Suprapubic skin (tissue), 4 donors: ENCODE measurements at places on chromosomes 11 and 22.

DNA sequence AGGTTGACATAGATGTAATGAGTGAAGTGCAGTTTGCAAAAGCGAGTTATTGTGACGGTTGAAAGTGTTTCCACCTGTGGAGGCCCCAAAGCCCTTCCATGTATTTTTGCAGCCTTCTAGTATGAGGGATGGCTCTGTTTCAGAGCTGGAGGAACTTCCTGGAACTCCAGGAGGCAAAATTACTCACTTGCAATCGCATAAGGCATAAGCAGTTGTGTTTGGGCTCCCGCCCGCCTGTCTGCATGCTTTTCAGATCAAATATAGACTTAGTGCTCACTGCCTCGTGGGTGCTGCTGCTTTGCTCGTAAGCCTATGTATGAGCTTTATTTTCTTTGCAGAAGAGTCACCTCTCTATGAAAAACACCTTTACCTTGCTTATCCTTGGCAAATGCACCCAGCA, 146.8 kb upstream of the LARGE1 start:
- H3K4me1 ChIP-seq, result no peaks in the 10 kb centered on the region
- no peaks in the 10 kb centered on the region for H3K27me3 ChIP-seq
- no peak overlapping the region for H3K4me3 ChIP-seq
- DNase-seq, result no peak
- H3K36me3 ChIP-seq, result no peaks in the 10 kb centered on the region

- peaks cover 67% of the 10 kb centered on the region for H3K27me3 ChIP-seq
- H3K27ac ChIP-seq, result no peak overlapping the region
- H3K4me1 ChIP-seq, result peaks cover 35% of the 10 kb centered on the region
- no peak for DNase-seq
Measured at GRCh38 chr11:27722117-27722952, 22.1 kb upstream of the BDNF start.

GRCh38 chr11:123740787-123741158, 687 bp downstream of the ZNF202 start:
- DNase-seq, result no peak
- H3K4me1 ChIP-seq, result peaks cover 23% of the 10 kb centered on the region
- H3K36me3 ChIP-seq, result peaks cover 2% of the 10 kb centered on the region
- H3K4me3 ChIP-seq, result peak overlapping the region; percentile 90
- H3K27me3 ChIP-seq, result no peaks in the 10 kb centered on the region
- H3K27ac ChIP-seq, result peak overlapping the region; percentile 87

GRCh38 chr22:25127318-25127717, 72.3 kb upstream of the CRYBB3 start:
- H3K27me3 ChIP-seq, result no peaks in the 10 kb centered on the region
- DNase-seq, result no peak
- peaks cover 43% of the 10 kb centered on the region for H3K4me1 ChIP-seq
- H3K4me3 ChIP-seq, result no peak overlapping the region

- H3K4me3 ChIP-seq, result no peak overlapping the region
- H3K36me3 ChIP-seq, result peaks cover 3% of the 10 kb centered on the region
- no peaks in the 10 kb centered on the region for H3K27me3 ChIP-seq
- no peak overlapping the region for H3K27ac ChIP-seq
Measured at GRCh38 chr11:121556937-121557336, 104.2 kb upstream of the SORL1-AS1 start.

DNA sequence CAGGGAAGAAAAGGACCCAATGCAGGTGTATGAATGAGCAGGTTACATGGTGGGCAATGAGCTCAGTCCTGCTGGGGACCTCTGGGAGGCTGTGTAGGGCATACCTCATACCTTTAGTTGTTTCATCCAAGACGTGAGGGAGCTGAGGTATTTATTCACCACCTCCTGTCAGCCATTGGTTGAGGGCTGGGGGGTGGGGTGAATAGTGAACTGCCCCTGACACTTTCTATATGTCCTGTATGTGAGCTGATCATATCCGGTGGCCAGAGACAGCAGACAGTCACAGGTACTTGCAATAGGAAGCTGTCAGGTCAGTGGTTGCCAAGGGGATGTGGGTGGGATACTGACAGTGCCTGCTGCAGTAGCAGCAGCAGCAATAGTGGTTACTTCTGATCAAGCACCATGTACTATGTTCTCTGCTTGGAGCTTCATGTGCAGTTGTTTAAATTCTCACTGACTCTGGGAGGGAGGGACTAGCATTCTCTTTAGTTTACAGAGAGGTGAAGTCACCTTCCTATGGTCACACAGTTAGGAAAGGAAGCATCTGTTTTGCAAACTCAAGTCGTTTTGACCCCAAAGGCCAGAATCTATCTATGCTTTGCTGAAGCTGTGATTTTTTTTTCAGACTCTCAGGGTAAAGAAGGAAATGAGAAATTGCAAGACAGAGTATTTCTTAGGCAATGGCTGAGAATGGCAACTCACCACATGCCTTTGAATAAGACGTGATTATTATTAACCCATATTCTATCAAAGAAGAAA, 54.0 kb downstream of the MIAT start:
- no peak overlapping the region for H3K27ac ChIP-seq
- H3K36me3 ChIP-seq, result no peaks in the 10 kb centered on the region
- H3K27me3 ChIP-seq, result no peaks in the 10 kb centered on the region
- H3K4me1 ChIP-seq, result no peaks in the 10 kb centered on the region
- no peak for DNase-seq

- DNase-seq, result no peak
- peak overlapping the region; percentile 89 for H3K4me3 ChIP-seq
- H3K27me3 ChIP-seq, result no peaks in the 10 kb centered on the region
- H3K36me3 ChIP-seq, result peaks cover 4% of the 10 kb centered on the region
Measured at GRCh38 chr22:35299217-35299672, 449 bp upstream of the TOM1 start.

DNA sequence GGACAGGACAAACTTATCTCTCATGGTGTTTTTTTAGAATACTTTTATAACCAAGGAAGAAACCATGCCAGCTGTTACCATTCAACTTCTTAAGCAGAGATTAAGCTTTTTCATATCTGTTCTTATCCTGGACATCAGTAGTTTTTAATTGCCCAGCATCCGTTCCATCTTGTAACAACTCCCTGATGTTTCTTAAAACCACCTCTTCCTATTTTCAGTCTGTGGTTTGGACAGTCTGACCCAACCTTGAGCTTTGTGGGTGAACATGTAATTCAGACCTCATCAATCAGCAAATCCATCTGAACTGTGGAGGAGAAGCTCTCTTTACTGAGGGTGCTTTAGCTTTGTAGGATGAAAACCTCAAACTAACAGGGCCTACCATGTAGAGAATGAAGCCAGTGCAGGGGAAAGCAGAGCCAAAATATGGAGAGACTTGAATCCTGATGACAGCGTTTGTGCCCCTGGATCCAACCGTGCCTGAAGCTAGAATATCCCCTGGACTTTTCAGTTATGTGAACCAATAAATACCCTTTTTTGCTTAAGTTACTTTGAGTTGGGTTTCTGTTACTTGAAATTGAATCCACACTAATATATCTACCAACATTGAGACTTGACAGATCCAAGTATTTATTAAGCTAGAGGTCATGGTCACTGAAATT, 9.4 kb downstream of the TUG1 start:
- peaks cover 19% of the 10 kb centered on the region for H3K36me3 ChIP-seq
- DNase-seq, result no peak
- H3K4me3 ChIP-seq, result no peak overlapping the region
- H3K4me1 ChIP-seq, result no peaks in the 10 kb centered on the region
- no peak overlapping the region for H3K27ac ChIP-seq
- no peaks in the 10 kb centered on the region for H3K27me3 ChIP-seq

GRCh38 chr11:2530855-2531200, 86.0 kb downstream of the KCNQ1 start:
- H3K27me3 ChIP-seq, result peaks cover 23% of the 10 kb centered on the region
- DNase-seq, result peak; percentile 44
- peaks cover 26% of the 10 kb centered on the region for H3K4me1 ChIP-seq
- no peaks in the 10 kb centered on the region for H3K36me3 ChIP-seq

DNA sequence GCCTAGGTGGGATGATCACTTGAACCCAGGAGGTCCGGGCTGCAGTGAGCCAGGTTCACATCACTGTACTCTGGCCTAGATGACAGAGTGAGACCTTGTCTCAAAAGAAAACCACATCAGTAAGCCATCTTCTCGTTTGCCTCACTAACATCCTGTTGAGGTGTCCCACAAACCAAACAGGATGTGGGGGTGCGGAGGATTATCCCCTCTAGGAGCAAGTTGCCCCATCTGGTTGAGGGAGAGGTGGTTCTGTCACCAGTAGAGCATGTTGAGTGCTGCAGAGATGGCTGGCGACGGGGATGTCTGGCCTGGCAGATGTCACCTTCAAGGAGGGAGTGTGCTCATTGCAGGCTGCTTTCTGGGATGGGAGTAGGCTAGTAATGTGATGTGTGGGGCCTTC, 72.4 kb downstream of the ZNRF3 start:
- no peak overlapping the region for H3K4me3 ChIP-seq
- no peaks in the 10 kb centered on the region for H3K36me3 ChIP-seq
- H3K27ac ChIP-seq, result no peak overlapping the region
- H3K27me3 ChIP-seq, result no peaks in the 10 kb centered on the region

DNA sequence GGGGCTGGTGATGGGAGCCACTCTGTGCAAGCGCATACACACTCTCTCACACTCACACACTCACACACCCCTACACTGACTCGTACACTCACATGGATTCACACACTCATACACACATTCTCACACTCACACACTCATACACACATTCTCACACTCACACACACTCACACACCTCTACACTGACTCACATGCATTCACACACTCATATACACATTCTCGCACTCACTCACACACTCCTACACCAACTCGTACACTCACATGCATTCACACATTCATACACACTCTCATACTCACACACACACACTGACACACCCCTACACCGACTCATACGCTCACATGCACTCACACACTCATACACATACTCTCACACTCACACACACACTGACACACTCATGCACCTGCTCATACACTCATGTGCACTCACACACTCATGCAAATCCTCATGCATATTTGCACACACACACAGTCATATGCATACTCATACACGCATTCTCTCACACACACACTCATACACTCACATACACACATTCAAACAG, 5.1 kb downstream of the KRTAP5-11 start:
- no peaks in the 10 kb centered on the region for H3K36me3 ChIP-seq
- no peak for DNase-seq
- peaks cover 11% of the 10 kb centered on the region for H3K4me1 ChIP-seq

- H3K36me3 ChIP-seq, result no peaks in the 10 kb centered on the region
- no peaks in the 10 kb centered on the region for H3K27me3 ChIP-seq
- peak; percentile 92 for DNase-seq
- no peak overlapping the region for H3K4me3 ChIP-seq
- H3K4me1 ChIP-seq, result peaks cover 23% of the 10 kb centered on the region
- peak overlapping the region; percentile 74 for H3K27ac ChIP-seq
Measured at GRCh38 chr11:19628018-19628417, 84.6 kb upstream of the NAV2 start.

- no peaks in the 10 kb centered on the region for H3K27me3 ChIP-seq
- no peak overlapping the region for H3K27ac ChIP-seq
- no peaks in the 10 kb centered on the region for H3K36me3 ChIP-seq
- peaks cover 25% of the 10 kb centered on the region for H3K4me1 ChIP-seq
- no peak for DNase-seq
Measured at GRCh38 chr11:124674571-124674970, 867 bp downstream of the SPA17 start.

DNA sequence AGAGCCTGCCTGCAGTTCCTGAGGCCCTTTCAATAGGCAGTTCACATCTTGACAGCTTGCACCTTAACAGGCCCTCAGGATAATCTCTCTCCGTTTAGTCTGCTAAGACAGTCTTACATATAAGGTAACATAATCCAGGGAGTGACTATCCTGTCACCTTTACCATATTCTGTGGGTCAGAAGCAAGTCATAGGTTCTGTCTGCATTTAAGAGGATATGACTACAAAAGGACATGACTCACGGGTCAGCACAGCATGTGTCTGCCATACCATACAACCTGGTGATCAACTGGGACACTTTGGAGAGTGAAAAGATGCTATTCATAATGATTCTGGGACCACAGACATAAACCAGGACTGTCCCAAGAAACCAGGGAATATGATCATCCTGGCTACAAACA, 611.1 kb downstream of the SOX6 start:
- H3K4me1 ChIP-seq, result no peaks in the 10 kb centered on the region
- no peaks in the 10 kb centered on the region for H3K27me3 ChIP-seq
- no peak overlapping the region for H3K27ac ChIP-seq
- no peaks in the 10 kb centered on the region for H3K36me3 ChIP-seq

GRCh38 chr22:29377979-29378378, 10.4 kb downstream of the AP1B1 start:
- H3K36me3 ChIP-seq, result peaks cover 5% of the 10 kb centered on the region
- peaks cover 51% of the 10 kb centered on the region for H3K4me1 ChIP-seq
- H3K4me3 ChIP-seq, result no peak overlapping the region
- peak overlapping the region; percentile 75 for H3K27ac ChIP-seq
- DNase-seq, result no peak

GRCh38 chr11:108947654-108948570, 283.0 kb downstream of the DDX10 start:
- H3K4me1 ChIP-seq, result peaks cover 9% of the 10 kb centered on the region
- no peak overlapping the region for H3K27ac ChIP-seq
- no peak for DNase-seq

DNA sequence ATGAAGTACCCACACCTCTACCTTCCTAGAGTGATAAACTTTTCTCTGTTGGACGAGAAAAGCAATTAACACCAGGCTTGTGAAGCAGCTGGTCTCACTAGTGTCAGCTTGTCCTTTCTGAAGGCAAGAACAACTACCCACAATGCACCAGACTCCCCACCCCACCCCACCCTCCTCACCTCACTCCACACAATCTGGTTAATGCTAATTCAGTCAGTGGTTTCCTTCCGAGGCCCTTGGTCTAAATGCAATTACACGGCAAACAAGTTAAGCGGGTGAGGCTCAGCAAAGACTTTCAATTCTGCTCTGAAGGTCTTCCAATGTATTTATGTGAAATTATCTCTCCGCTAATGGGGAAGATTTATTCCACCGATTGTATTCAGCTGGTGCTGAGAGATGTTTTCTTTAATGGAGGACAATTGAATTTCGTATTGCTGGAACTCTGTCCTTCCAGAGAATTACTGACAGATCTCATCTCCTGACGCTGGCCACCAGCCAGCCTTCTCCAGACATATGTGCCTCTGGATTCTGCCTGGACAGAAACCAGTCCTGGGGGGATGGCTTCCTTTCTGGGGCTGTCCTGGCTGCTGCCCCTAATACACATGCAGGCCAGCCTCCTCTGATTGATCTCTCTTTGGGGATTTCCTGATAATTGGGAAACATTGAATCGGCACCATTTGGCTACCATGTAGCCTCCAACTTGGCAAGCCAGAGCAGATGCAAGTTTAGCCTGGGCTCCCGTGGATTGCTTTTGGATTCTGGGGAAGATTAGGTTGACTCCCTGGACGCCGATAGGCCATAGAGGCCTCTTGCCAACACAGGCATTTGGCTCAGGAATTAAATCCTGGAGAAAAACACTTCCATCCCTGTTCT, 165.8 kb upstream of the NARS2 start:
- no peak for DNase-seq
- H3K27me3 ChIP-seq, result no peaks in the 10 kb centered on the region
- H3K4me3 ChIP-seq, result no peak overlapping the region

DNA sequence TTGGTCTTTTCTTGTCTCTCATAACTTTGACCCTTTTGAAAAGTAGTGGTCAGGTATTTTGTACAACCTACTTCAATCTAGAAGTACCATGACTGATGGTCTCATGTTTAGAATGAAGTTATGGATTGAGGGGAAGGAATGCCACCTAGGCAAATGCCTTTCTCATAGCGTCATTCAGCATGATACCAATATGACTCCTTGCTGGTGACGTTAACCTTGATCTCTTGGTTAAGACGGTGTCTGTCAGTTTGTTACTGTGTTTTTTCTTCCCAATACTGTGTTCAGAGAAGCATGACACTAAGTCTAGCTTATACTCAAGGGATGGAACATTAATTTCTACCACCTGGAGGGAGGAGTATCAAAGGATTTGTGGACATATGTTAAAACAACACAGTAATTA, 130.9 kb downstream of the KIF18A start:
- DNase-seq, result no peak
- no peaks in the 10 kb centered on the region for H3K27me3 ChIP-seq
